ENCODE measurements at places on chromosomes 2 and 18.
A peak's percentile ranks its signal among the peaks of the same experiment; 100 is the strongest.

GRCh38 chr2:85547859-85548607, 9.1 kb downstream of the MAT2A start:
- DNase-seq: no peak

- DNase-seq: no peak
Measured at GRCh38 chr18:27954226-27954625, 222.7 kb downstream of the CDH2 start.

GRCh38 chr2:26558271-26559043, 80.5 kb upstream of the OTOF start:
- no peak for DNase-seq

- no peak for DNase-seq
Measured at GRCh38 chr18:77405096-77405495, 155.4 kb downstream of the GALR1 start.

- DNase-seq: no peak
Measured at GRCh38 chr18:34704823-34705222, 5.3 kb upstream of the DTNA start.

- no peak for DNase-seq
Measured at GRCh38 chr2:80529466-80530165, 225.1 kb upstream of the LRRTM1 start.

DNA sequence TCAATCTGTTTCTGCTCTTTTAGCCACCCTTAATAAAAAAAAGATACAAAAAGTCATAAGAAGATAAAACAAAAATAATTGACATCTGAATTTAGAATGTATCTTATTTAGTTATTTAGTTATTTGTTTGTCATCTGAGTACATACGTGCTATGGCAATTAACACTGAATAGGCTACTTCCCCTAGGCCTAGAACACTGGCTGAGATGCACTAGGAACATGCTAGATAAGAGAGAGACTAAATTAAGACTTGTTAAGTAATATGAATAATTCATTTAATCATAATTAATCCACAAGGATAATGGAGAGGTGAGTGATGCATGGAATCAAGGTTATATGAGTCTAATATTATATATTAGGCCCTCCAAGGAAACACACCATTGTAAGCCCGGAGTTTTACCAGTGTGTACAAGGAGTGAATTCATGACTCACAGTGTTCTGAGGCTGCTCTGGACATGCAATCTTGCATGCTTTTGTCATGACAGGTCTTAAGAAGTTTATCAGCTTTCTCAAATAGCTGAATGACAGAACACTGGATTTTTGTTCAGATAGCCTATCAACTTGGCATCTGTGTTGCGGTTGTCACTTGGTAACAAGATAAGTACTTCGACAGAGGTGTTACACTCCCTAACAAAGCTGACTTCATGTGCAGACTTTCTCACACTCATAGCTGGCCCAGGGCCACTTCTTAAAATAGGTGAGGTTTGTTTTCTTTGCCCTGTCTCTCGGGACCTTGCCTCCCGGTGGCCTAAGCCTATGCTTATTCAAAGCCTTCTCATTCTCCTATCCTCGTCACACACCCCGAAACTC, 5.0 kb upstream of the SERPINB2 start:
- no peak for DNase-seq

DNA sequence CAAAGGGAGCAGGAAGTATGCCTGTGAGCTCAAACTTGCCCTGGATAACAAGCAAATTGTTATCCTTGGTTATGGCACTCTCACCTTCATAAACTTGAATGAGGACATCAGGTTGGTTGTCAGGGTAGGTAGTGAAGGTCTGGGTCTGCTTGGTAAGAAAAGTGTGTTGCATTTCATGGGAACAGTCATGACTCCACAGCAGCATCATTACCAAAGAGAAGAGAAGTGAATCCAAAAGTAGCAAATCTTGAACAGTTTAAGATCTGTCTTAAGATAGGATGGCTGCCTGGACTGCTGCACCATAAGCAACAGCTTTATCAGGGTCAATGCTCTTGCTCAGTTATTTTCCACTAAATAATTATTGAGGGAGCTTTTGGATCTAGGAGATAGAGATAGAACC, 350.7 kb upstream of the MAP2 start:
- DNase-seq: no peak

DNA sequence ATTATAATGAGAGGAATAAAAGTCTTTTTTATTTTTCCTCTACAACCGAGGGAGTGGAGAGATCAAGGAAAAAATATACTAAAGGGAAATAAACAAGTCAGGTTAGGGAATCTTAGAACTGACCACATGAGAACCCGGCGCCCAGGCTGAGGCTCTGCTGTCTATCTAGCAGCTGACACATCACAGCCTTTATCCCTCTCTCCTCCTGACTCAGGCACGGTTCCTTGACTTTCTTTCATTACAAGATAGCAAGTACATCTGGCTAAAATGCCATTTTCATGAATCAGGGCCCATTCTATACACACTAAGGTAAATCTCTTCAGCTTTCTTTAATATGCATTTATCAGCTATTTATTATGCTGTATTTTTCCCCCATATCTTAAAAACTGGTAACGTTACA, 296.0 kb downstream of the TMX3 start:
- DNase-seq: no peak

GRCh38 chr2:239826376-239826775, 198.8 kb downstream of the NDUFA10 start:
- peak; percentile 2 for DNase-seq

DNA sequence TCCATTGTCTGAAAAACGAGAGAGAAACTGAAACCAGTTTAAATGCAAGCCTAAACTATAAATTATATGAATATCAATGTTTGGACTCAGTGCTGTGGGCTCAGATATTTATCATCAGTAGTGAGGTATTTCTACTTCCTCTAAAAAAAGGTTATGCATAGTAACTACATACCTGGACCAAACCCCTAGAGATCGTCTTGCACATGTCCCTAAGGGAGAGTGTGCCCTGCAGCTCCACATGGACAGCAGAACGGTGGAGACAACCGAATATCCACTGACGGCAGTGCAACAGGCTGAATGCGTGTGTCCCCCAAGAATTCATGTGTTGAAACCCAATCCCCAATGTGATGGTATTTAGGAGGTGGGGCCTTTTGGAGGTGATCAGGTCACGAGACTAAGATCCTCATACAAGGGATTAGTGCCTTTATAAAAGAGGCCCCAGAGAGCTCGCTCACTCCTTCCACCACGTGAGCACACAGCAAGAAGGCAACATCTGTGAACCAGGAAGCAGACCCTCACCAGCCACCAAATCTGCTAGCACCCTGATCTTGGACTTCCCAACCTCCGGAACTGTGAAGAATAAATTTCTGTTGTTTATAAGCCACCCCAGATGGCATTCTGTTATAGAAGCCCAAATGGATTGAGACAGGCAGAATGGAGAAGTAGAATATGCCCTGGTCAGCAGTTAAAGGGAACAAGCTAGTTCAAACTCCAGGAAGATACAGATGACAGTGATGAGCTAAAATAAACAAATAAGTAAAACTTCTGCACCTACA, 208.4 kb downstream of the ANAPC1 start:
- DNase-seq: no peak

DNA sequence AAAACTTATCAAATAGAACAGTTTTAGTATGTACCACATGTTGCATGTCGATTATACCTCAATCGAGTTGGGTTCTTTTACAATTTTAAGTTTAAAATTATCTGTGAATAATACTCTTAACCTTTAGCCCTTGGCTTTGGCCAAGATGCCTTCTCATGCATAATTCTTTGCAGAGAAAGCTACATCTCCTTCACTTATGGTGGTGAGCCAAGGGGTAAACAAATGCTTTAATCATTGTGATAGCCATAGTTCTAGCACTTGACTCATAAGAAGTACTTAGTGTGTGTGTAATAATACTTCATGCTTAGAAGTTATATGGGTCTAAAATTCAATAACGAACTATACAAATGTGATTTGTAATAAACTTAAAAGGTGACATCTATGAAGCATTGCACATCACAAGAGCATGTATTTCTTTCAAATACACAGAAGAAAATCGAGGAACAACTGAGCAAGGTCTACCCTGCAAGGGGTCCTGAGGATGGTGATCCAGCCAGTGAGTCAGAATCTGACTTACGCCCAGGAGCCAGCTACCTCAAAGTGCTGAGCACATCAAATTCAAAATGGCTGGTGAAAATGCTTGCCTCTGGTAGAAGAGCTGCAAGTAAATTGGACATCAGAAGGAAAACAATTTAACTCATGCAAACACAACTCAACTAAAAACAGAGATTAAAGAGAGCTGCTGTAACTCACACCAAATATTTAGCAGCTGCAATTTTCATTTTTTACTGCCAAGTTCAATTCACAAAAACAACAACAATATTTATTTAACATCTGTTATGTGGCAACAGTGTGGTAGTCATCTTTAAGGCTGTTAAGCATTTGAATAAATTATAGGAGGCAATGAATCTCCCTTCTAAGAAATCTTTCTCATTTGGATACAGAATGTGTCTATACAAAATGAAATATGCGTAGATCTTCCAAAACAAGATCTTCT, 23.8 kb upstream of the TTC39C start:
- no peak for DNase-seq

DNA sequence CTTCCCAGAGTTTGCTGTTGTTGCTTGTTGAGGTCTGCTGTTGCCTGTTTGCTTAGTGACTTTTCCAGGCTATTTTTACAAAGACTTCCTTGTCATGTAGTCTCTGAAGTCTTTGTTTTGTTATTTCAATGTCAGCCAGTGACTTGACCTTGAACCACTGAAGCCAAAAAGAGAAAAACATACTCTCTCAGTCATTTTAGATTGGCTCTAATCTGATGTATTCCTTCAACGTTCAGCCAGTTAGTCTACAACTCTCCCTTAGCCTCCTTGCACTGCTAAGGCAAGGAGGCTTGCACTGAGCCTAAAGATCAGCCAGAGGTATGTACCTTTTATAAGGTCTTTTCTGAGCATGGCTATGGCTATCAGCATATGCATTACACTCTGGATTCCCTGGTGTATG, 27.9 kb downstream of the KIAA1328 start:
- DNase-seq: no peak

DNA sequence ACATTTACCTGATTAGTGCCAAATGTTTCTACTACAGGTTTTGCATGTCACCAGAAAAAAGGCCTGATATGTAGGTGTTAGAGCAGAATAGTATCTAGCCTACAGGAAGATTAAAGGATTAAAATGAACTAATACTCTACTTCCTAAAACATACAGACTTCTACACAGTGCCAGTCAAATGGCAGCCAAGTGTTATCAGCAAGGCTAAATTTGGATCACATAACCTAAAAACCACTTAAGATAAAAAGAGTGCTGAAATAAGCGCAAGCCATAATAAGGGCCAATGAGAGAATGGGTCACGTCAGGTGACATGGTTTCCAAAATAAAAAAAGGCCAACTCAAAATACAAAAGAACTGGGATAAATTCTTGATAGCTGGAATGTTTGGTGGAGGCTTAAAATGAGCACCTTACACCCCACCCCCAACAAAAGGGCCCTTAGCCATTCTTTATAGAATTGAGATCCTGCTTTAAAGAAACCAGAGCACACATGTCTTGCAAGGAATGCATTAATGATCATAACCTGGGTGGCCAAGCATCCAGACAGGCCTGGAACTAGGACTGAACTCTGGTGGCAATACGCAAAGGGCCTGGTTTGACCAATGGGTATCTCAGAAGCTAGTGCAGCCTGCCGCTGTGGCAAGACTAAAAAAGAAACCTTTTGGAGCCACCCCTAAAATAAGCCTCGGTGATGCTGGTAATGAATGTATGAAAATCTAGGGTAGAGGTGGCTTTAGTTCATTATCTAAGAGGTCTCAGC, 32.4 kb downstream of the IRS1 start:
- DNase-seq: no peak

DNA sequence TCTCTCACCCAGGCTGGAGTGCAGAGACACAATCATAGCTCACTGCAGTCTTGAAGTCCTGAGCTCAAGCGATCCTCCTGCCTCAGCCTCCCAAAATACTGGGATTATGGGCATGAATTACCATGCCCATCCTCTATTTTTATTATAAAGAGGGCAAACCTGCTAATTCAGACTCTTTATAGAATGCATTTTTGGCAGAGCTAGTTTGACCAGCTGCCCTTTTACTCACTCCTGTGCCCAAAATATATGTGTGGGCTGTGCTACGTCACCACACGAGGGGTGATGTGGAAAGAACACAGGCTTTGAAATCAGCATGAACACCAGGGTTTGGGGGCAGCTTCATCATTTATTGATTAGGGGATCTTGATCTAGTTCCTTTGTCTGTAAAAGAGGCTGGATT, 137.8 kb downstream of the CLIP4 start:
- DNase-seq: no peak

DNA sequence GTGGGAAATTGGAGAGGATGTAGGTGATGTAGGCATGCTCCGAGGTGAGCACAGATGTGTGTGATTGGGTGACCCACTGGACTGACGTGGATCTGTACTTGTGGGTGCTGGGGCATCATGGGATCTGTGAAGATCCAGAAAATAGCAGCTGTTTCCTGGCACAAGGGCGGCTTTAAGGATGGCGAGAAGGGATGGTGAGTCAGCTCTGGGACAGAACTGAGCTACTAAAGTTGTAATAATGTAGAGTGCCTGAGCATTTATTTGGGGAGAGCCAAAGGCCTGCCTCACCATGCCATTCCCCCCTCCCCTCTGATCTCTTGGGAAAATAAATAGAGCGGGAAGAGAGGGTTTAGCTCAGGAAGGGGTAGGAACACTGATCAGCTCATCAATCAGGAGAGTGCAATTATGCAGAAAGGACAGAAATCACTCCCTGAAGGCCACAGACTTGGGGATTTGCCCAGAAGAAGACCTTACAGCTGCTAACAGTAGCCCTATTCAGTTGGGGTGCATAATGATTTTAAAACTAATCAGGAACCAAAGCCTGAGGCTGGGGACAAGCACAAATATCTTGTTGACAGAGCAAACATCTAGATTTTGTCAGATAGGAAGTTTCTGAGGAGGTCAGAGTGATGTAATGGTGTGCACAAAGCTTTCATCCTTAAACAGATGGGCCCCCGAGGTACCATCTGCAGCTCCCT, 30.3 kb downstream of the TANC1 start:
- DNase-seq: no peak

GRCh38 chr2:124347209-124347608, 322.1 kb downstream of the CNTNAP5 start:
- no peak for DNase-seq

DNA sequence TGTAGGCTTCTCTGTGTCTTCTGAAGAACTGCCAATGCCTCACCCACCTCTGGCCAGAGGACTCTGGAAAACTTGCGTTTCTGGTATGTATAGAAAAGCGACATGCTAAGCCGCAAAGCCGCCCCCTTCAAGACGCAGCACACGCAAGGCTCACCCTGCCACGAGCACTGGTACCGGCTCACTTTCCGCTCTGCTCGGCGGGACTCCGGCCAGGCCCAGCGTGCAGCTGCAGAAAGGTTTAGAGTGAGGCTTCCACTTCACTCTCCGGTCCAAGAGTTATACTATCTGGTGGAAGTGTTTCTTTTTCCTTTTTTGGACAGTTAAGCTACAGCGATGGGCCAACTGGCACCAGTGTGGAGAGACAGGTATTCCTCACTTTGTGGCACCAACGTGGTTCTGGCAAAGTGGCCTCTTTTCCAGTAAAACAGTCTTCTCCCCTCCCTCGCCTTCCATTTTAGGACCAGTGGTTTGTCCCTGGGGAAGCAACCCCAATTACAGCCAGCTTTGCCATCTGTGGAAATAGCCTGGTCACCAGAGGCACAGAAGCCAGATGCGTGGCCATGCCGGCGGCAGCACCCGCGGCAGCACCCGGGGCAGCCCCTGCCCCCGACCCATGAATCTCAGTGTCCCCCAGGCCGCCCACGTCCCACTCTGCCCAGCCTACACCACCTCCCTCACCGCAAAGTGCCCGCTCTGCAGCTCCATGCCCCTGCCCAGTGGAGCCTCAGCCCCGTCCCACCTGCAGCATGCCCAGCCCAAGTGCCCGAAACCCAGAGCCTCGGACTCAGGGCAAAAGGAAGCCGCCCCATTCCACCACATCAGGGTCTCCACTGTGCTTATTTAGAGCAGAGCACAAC, 91.6 kb upstream of the CTDP1 start:
- no peak for DNase-seq

GRCh38 chr2:165874445-165875039, 79.0 kb downstream of the TTC21B start:
- DNase-seq: no peak

Measured in stimulated activated CD8-positive, alpha-beta memory T cell treated with anti-CD3 and anti-CD28 coated beads, Interleukin-4, amount 100 ng/mL, for 48 hours (primary cell).